H4 (cell line): ENCODE measurements at places on chromosomes 2 and 18. TPM values are rescaled to one million over a fixed set of nuclear protein-coding genes. Genes with fewer than 3 reads are reported as not detected.

- DNase-seq = peak; percentile 29
Observed at GRCh38 chr2:210195101-210195852, 24.1 kb upstream of the KANSL1L start.

GRCh38 chr2:239721531-239721930, 303.6 kb downstream of the NDUFA10 start:
- no peak for DNase-seq

MCM6 gene
- 23.6 and 31.1 TPM in 2 replicates for total RNA-seq

CDH2 gene
- 29.8 and 32.5 TPM in 2 replicates for total RNA-seq

FSIP2 gene
- total RNA-seq = under 0.01 TPM in 2 replicates
